ENCODE measurements at places on chromosomes 7 and 10.

DNA sequence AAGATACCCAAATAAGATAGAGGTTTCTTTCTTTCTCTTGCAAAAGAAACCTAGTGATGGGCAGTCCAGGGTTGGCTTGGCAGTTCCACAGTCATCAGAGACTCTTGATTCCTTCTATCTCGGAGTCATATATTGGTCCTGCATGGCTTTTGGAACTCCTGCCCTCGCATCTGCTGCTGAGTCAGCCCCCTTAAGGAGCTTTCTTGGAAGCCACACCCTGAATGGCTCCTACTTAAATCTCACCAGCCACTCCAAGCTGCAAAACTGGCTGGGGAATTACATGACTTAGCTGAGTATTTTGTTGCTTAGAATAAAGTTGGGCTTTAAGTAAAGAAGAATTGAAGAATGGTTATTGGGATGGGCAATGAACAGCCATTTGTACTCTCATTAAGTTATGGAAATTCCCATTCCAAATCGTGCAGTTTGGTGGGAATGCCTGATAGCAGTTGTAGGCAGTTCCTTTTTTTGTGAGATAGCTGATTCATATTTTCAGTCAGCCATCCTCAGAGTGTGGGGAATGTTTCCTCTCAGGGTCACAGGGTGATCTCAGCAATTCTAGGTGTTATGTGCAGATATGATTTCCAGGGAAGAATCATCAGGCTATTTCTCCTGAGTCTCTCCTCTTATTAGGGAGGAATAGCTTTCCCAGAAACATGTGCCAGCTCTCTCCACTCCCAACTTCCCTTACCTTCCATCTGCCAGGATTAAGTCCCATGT lies 209.9 kb downstream of the BBS9 start:
- DNase-seq, result no peak

- DNase-seq, result no peak
These were observed 200.5 kb downstream of the MDFIC start for GRCh38 chr7:115122388-115122787.

GRCh38 chr10:116324227-116324950 lies at the start of gene CCDC172:
Gene CCDC172, plus strand, starts transcription at chr10:116324448. Its CDS starts 564 bp downstream, at chr10:116325012.
- no peak for DNase-seq

DNA sequence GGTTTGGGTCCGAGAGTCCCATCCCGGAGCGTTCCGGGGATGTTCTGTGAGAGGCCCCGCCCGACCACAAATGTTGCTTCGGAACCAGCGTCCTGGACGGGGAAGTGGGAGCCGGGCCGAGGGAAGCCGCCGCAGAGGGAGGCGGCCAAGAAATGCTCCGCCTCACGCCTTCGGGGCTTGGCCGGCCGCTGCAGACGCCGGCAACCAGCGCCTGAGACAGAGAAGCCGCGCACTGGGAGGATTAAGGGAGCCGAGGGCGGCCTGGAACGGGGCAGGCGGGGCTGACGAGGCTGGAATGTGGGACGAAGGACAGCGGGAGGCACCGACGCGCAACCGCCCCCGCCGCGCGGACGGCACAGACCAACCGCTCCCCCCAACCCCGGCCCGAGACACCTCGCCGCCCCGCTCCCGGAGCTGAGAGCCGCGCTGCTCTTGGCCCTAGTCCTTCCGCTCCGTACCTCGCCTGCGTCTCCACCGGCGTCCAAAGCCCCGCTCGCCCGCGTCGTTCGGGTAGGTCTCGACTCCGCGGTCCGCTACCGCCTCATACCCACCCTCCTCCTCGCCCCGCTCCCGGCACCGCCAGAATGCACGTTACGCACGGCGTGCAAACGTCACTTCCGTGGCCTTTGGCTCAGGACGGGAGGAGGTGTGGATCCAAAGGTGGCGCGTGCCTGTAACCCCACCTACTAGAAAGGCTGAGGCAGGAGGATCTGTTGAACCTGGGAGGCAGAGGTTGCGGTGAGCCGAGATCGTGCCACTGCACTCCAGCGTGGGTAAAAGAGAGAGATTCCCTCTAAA lies 36.7 kb upstream of the KCTD7 start:
- peak; percentile 90 for DNase-seq

DNA sequence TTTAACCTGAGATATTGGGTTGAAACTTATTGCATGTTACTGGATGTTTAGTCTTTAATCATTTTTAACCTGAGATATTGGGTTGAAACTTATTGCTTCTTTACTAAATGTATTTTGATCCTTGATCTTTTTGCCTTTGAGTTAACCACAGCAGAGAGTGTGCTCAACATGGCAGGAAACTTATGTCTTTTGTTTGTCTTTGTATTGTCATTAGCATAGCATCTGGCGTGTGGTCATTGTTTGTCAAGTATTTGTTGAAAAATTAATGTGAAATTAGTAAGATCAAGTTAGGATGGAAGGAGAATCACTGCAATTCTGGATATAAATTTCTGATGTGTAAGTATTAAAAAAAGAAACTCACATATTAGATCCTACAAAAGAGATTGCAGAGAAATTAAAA lies 8.2 kb downstream of the MRC1 start:
- DNase-seq, result no peak

DNA sequence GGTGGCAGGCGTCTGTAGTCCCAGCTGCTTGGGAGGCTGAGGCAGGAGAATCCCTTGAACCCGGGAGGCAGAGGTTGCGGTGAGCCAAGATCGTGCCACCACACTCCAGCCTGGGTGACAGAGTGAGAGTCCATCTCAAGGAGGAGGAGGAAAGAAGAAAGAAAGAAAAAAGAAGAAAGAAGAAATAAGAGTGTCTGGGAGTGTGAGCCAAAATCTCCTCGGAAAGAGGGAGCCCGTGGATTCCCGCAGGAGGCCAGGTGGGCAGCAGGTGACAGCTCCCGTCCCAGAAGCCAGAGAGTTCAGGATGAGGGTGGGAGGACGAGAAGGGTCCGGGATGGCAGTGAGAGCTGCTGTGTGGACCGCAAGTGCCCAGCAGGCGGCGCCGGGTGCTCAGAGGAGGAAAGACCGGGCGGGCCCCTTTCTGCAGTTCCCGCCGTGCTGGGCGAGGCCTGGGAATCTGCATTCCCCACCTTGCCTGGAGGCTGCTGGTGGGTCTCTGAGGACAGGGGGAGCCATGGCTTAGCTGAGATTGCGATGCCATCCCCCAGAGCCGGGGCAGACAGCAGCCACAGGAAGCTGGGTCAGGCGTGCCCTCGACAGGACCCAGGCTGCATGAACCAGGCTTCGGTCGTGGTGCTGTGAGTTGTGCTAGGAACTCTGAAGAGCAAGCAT lies 17.1 kb upstream of the AMZ1 start:
- no peak for DNase-seq

- DNase-seq, result no peak
These were observed 71.1 kb downstream of the FIGNL1 start for GRCh38 chr7:50379082-50379481.

- no peak for DNase-seq
These were observed 8.0 kb downstream of the RRP12 start for GRCh38 chr10:97393034-97393573.

DNA sequence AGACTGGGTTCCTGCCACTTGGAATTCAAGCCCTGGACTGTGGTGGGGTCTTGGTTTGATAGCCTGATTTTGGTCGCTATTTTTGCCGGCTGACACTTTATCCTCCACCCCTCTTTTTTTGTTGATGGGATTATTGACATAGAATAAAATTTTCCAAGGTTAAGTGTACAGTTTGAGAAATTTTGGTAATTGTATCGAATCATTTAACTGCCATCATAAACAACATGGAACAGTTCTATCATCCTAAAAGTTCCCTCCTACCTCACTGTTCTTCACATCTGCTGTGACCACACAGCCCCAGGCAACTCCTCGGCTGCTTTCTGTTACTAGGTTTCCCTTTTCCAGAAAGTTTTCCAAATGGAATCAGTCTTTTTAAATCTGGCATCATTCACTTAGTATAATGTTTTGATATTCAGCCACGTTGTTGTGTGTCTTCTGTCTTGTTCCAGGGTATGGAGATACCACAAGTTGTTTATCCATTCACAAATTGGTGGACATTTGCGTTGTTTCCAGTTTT lies 50.6 kb upstream of the STEAP1B start:
- DNase-seq, result no peak

Data from lower leg skin (tissue), 4 donors.